KBM-7 (cell line): ENCODE measurements at places on chromosomes 1 and 21.

DNA sequence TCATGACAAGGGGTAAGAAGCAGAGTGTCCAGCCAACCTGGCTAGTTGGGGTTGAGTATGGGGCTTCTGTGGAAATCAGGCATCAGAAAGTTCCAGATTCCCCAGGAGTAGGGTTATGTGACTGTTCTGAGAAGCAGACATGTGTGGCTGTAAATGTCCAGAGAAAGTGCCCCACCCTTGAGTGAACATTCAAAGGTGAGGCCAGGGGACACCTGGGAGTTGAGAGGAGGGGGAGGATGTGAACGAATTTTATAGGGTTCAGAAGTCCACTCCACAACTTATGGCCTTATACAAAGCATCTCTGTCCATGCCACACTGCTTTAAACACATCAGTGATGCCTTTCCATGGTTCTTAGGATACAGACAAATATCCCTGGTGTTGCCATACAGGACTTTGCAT lies 133.3 kb downstream of the IGSF21 start:
- no peak for DNase-seq

- DNase-seq = no peak
Observed at GRCh38 chr1:7390604-7391000, 380.5 kb upstream of the VAMP3 start.

DNA sequence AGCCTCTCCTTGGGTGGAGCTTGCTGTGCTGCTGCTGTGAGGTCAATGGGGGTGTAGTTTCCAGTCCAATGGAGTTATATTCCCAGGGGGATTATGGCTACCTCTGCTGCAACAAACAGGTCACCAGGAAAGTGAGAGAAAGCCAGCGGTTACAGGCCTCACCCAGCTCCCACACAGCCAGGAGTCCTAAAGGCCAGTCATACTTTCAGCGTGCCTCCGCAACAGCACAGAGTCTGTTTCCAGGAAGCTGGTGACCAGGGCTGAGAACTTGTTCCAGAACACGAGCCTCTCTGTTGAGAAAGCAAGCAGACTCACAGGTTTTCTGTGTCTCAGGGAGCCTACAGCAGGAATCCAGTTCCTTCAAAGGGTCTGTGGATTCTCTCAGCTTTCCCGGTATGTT lies 17.3 kb upstream of the OR2M5 start:
- no peak for DNase-seq

DNA sequence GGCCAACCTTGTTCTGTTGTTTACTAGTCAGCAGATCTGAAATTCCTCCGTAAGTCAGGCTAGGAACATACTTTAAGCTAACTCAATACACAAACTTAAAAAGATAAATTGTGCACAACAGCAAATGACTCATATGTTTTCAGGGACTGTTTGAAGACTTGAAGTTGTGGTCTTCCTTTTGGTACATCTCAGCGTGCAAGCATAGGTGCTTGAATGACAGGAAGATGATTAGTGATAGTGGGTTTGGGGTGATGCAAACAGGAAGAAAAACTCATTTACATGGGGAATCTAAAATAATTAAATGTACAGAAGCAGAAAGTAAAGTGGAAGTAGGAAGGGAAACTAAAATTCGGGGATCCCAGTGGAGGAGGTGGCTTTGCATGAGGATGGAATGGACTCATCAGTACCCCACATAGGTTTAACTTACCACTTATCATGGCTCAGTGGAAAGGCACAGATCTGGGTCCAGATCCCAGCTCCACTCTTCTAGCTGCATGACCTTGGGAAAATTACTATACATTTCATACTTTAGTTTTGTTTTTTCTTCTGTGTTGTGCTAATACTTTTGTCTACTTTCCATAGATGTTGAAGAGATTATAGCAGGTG lies 122.3 kb downstream of the XCL2 start:
- DNase-seq = no peak

GRCh38 chr1:23188434-23188884 lies 19.8 kb upstream of the LUZP1 start:
- DNase-seq = no peak

DNA sequence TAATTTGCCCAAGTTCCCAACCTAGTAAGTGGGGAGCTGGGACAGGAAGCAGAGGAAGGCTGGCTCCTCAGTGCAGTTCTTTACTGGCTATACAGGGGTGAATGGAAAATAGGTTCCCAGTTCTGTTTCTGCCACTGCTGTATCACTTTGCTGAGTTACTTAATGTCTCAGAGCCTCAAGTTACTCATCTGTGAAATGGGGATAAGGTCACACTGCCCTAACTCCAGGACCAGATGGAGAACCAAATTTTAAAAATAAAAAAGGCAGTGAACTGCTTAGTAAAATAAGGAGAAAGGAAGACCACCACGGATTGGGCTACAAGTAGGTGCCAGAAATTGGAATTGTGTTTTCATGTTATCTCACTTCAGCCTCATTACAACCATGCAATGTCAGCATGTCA lies 147.8 kb downstream of the OMA1 start:
- peak; percentile 24 for DNase-seq

DNA sequence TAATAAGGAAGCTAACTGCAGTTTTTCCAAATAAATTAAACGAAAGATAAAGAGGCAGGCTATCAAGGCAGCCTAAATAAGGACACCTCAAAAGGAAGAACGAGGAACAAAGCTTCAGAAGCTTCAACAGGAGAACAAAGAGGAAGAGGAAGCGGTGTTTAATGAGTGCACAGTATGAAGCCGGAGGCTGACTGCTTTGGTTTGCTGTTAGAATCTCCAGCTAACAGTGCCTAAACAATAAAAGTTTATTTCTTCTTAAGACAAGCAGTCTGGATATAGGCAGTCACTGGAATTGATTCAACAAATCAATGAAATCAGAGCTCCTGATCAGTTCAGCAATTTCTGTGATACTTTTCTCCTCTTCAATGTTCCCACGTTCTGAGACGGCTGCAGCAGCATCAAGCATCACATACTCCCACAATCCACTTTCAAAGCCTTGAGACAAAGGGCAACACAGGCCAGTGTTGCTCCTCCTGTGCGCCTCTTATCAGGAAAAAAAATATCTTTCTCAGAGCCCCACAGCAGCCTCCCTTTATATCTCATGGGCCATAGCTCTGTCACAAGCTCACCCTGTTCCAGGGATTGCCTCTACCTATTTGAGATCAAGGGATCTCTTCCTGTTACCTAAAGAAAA lies 365.6 kb upstream of the ST6GALNAC5 start:
- DNase-seq = peak; percentile 11

GRCh38 chr1:55280731-55281130 lies 65.6 kb upstream of the USP24 start:
- DNase-seq = no peak

DNA sequence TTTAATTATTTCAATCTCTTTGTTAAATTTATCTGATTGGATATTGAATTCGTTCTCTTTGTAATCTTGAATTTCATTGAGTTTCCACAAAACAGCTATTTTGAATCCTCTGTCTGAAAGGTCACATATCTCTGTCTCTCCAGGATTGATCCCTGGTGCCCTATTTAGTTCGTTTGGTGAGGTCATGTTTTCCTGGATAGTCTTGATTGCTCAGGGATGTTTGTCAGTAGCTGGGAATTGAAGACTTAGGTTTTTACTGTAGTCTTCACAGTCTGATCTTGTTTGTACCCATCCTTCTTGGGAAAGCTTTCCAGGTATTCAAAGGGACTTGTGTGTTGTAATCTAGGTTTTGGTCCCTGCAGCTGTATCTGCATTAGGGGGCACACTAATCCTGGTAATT lies 6.8 kb upstream of the MTARC2 start:
- DNase-seq = no peak

DNA sequence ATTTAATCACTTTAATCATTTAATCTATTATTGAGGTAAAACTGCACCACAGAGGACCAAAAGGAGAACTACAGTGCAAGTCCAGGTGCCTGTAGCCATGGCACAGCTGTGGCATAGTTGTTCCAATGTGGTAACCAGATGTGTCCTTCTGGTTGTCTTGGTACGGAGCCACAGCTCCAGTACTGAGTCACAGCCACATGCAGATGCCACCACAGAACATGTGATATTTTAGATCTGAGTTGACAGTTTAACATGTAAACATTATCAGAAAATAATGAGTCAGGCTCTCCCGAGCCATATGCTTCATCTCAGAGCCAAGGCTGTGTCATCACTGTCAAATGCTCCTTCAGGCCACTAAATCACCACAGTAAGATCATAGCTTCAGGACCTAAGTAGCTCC lies 56.4 kb upstream of the RGS7 start:
- DNase-seq = no peak

DNA sequence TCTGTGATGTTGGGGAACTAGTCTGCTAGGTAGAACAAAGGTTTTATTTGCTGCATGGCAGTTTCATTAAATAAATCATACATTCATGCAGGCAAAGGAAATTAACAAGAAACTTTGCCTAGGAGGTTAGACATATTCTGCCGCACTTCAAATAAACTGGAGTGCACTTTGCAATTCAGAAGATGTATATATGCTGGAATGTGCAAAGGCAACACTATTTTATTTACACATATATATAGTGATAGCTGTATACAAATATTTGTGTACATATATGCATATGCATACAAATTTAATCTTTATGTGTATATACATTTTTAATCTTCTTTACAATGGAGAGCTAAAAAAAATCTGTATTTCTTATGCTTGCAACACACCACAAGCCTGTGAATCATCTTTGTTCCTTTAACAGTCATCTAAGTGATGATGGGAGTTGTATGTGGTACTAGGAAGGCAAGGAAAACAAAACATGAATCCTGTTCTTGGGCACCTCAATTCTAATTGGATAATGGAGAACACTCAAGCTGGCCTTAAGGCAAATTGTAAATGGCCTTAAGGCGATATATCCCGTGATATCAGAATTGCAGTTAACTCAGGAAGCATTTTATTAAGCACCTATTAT lies 605.8 kb upstream of the CAMK1G start:
- DNase-seq = no peak

DNA sequence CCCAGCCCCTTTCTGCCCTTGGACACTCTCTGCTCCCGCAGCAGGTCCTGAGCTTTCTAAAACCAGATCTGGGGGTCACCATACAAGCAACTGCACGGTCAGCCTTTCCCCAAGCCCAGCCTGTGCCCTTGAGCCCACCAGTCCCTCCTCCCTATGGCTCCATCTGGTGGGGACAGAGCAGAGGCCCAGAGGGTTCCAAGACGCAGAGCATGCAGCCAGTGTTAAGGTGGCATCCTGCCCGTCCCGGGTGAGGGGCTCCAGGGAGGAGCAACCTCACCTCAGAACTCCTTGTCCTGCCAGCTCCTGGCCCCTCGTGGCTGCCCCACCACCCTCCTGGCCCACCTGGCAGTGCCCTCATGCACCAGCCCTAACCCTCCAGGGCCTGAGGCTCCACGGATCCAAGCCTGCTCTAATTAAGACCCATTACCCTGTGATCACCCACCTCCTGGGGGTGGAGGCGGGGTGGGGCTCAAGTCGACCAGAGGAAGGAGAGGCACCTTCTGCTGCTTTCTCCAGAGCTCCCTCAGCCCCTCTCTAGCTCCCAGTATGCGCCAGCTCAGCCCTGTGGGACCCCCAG lies 8.5 kb downstream of the CHD5 start:
- no peak for DNase-seq

- DNase-seq = no peak
Observed at GRCh38 chr1:182965096-182965495, 12.1 kb upstream of the SHCBP1L start.

- no peak for DNase-seq
Observed at GRCh38 chr21:43699933-43700599, 18.9 kb upstream of the PDXK start.

DNA sequence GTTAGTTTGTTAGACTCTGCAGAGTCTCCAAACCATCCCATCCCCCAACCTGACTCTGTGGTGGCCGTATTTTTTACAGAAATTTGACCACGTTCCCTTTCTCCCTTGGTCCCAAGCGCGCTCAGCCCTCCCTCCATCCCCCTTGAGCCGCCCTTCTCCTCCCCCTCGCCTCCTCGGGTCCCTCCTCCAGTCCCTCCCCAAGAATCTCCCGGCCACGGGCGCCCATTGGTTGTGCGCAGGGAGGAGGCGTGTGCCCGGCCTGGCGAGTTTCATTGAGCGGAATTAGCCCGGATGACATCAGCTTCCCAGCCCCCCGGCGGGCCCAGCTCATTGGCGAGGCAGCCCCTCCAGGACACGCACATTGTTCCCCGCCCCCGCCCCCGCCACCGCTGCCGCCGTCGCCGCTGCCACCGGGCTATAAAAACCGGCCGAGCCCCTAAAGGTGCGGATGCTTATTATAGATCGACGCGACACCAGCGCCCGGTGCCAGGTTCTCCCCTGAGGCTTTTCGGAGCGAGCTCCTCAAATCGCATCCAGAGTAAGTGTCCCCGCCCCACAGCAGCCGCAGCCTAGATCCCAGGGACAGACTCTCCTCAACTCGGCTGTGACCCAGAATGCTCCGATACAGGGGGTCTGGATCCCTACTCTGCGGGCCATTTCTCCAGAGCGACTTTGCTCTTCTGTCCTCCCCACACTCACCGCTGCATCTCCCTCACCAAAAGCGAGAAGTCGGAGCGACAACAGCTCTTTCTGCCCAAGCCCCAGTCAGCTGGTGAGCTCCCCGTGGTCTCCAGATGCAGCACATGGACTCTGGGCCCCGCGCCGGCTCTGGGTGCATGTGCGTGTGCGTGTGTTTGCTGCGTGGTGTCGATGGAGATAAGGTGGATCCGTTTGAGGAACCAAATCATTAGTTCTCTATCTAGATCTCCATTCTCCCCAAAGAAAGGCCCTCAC lies at the start of gene OLIG2:
OLIG2 (plus strand) TSS at position 447 of the 954 bp plus-strand sequence. CDS start 928 bp downstream, outside the sequence.
- DNase-seq = peak; percentile 95

GRCh38 chr1:85219853-85220610 lies 19.2 kb upstream of the SYDE2 start:
- DNase-seq = no peak

- no peak for DNase-seq
Observed at GRCh38 chr1:84698151-84699110, 8.2 kb upstream of the SSX2IP start.

DNA sequence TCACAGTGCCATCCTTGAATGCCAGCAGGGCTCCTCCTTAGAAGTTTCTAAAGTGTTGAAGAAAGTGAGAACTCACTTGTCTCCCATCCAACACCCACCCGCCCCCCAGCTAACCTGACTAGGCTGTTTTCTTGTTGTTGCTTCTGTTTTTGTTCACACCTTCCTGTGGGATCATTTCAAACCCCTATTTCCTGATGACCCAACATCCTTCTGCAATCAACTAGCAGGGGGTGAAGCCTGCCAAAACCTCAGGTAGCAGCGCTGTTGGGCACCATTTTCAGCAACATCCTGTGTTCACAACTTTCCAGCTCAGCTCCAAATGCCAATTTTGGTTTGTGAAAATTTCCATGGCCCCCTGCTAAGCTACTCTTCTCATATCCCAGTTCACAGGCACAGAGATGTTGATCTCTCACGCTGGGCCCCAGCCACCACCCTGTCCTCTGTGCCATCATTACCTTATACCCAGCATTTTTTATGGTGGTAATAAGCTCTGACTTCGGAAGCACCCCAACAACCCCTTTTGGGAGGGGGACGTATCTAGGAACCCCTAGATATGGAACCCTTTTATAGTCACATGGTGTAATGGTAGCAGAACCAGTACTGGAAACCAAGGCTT lies 41.4 kb downstream of the CDC7 start:
- no peak for DNase-seq

DNA sequence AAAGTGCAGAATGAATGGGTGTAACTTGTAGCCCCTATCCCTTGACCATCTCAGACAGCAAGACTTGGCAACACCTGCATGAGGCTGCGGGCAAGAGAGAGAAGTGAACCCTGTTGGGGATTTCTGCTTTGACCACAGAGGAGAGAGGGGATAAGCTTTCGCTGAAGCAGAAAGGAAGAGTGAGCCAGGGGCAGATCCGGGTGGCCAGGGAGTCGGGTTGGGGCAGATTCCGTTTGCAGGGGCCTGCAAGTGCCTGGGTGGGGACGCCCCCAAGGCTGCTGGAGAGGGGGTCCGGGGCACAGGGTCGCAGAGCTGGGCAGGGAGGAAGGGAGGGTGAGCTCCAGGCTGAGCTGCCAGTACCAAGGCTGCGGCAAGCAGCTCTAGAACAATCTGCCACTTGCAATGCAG lies 25.3 kb upstream of the PIK3CD start:
- peak; percentile 10 for DNase-seq
